Suppressor macrophage treated with lipopolysaccharide for 1 hour (primary cell): ENCODE measurements at places on chromosomes 5 and 9.

DNA sequence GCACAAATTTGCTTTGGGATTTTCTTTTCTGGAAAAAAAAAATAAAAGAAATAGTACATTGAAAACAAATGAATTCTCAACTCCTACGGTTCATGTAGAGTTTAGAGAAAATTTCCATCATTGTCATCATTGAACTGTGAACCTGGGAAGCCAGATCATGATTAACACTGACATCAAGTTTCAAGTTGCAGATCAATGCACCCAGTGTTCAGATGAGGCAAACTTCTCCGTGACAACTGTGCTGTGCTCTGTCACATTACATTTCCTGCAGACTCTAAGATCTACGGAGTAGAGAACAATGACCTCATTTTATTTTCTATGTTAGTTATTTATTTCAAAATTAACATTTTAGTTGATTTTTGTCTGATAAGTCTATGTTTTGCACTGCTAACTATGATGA lies 99.7 kb downstream of the MAP1B start:
- DNase-seq = no peak

DNA sequence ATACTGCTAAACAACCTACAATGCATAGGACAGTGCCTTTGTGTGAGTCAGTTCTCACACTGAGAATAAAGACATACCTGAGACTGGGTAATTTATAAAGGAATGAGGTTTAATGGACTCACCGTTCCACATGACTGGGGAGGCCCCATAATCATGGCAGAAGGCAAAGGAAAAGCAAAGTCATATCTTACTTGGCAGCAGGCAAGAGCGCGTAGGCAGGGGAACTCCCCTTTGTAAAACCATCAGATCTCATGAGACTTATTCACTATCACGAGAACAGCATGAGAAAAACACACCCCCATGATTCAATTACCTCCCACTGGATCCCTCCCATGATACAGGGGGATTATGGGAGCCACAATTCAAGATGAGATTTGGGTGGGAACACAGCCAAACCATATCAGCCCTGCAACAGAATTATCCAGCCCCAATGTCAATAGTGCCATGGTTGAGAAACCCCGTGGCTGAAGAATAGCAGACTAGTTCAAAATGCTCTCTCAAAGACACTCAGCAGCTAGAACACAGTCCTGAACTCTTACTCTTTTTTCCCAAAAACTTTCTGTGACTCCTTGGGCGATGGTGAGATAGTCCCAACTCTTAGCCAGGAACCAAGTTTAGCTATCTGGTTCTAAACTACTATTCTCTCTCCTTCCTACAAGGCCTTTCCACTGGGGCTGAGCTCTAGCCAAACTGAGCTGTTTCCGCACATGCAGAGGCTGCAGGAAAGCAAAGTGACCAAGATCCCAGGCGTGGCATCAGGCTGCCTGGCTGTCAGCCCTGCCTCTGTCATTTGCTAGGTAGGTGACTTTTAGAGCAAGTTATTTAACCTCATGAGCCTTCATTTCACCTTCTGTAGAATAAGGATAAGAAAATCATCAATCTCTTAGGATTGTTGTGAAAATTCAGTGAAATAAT lies 21.7 kb downstream of the FAT2 start:
- DNase-seq = peak; percentile 77

- DNase-seq = no peak
Observed at GRCh38 chr9:124878021-124878420, 16.1 kb downstream of the ARPC5L start.

DNA sequence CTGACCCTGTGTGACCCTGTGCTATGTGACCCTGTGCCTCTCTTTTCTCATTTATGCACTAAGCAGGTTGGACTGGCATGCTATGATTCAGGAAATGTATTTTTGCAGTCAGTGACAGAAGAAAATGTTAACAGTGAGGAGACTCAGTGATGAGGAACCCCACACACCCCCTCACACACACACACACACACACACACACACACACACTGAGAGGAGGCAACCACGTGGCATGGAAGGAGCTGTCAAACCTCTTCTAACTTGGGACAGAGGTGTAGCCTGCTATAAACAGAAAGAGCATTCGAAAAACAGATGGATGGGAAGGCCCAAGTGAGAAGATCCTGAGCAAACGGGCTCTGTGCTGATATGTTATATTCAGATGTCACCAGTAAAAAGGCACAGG lies 57.9 kb upstream of the GRIA1 start:
- no peak for DNase-seq

- DNase-seq = no peak
Observed at GRCh38 chr9:86402591-86402990, 48.4 kb upstream of the TUT7 start.

DNA sequence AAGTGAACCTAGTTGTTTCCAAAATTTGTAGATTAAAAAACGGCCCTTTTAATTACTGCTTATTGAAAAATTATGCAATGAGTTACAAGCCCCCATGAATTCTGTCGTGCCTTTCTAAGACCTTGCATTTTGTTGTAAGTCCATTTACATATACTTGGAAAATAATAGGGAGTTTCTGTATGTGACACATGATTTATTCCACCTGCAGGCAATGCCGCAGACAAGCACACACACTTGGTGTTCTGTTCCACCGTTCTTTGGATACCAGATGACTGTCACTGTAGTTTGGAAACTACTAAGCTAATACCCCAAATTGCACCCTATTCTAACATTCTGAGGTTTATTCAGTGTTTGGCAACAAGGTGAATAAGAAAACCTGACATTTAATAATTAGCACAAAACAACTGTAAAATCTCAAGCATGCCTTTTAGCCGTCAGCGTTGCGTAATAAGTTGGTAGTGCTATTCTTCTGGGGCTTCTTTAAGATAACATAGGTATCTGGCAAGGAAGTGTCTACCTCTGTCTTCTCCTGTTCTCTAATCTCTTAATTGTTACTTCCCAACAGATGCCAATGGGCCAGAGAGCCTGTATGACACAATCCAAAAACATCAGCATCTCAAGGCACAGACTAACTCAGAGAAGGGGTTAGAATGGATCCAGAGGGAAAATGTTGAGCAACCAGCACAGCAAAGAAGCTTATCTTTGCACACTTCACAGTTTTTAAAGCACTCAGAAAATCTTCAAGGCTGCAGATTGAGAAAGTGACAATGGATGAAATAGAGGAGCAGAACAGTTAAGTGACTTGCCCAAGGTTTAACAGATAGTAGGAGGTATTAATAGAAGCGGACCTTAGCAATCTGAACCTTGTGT lies 48.2 kb upstream of the DPYSL3 start:
- no peak for DNase-seq

DNA sequence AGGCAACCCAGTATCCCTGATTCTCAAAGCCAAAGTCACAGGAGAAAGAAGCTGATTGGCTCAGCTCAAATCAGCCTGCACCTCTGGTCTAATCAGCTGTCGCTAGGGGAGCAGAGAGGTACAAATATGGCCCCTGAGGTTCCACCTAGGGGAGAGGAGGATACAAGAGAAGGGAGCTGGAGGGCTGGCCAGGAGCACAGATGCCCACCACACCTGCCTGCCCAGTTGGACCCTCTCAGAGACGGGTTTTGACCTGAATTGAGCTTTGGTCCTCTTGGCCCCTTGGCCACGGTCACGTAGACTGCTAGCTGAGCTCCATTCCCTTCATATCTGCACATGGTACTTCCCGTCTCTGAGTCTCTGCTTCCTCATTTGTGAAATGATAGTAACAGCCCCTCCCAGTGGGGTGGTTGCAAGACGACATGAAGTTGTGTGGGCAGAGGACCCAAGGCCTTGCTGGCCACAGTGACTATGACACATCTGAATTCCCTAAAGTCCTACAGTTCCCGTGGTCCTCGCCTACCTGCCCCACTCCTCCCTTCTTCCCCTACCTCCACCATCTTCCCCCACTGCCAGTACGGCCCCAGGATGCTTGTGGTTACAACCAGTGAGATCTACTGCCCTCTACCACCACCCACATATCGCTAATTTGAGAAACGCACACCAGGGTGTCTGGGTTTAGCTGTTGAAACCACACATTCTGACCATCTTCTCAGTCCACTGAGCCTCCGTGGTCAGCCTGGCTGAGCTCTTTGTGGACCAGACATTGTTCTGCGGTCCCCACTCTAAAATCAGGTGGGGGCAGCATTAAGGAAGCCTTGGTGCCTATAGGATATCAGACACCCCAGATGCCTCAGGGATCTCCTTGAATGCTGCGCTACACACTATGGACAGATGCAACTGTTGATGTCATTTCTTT lies 60.3 kb upstream of the NEK6 start:
- DNase-seq = peak; percentile 97
